ENCODE measurements at places on chromosomes 2 and 18. TPM values are rescaled to one million over a fixed set of nuclear protein-coding genes. Genes with fewer than 3 reads are reported as not detected.

DNA sequence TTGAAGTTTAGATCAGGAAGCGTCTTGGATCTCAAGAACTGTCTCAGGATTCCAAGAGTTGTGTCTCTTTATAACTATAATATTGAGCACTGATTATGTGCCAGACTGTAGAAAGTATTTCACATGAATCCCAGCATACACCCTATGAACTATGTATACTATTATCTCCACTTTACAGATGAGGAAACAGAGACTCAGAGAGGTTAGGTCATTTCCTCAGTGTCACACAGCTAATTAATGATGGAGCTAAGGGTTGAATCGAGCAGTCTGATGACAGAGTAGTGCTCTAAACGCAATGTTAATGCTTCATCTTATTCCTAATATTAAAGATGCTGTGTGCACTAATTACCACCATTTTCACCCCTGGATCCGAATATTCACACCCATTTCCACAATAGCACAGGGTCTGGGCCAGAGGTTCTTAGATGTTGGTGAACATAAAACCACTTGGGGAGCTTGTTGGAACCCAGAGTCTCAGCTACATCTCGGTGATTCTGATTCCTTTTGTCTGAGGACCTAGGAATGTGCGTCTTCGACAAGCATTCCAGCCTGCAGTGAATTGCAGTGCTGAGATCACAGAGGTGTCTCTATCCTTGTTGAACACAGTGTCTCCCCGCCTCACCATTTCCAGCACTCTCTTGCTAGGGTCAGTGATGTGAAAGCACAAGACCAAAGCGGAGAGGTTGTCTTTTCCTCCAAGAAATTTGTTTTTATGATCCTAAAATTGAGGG is 213.8 kb downstream of the SP3 start:
- no peak for DNase-seq
- H3K36me3 ChIP-seq, result no peaks in the 10 kb centered on the region

DNA sequence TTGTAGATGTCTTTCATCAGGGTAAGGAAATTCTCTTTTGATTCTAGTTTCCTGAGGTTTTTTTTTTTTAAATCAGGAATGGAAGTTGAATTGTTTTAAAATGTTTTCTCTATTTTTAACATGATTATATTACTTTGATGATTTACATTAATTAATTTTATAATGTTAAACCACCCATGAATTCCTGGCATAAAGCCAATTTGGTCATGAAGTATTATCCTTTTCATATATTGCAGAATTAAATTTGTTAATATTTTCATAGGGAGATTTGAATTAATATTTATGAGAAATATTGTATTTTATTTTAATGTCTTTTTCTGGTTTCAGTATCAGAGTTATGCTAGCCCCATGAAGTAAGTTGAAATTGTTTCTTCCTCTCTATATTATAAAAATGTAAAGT is 144.6 kb downstream of the MAIP1 start:
- no peaks in the 10 kb centered on the region for H3K4me1 ChIP-seq
- no peaks in the 10 kb centered on the region for H3K36me3 ChIP-seq
- no peak overlapping the region for H3K27ac ChIP-seq
- no peak overlapping the region for H3K4me3 ChIP-seq

- H3K4me1 ChIP-seq, result no peaks in the 10 kb centered on the region
- H3K36me3 ChIP-seq, result no peaks in the 10 kb centered on the region
- no peak for DNase-seq
- no peak overlapping the region for H3K27ac ChIP-seq
Observed at GRCh38 chr2:160087854-160088745, 25.7 kb upstream of the PLA2R1 start.

The LINC00305 gene
- 2.9 TPM for total RNA-seq

The MAPRE2 gene
- 65.3 TPM for total RNA-seq

The CNGA3 gene
- 4.9 TPM for total RNA-seq

The ADAM23 gene
- total RNA-seq, result 15.7 TPM
